AG20443 (cell line): ENCODE measurements at places on chromosomes 12 and 14.
A peak's percentile ranks its signal among the peaks of the same experiment; 100 is the strongest.

DNA sequence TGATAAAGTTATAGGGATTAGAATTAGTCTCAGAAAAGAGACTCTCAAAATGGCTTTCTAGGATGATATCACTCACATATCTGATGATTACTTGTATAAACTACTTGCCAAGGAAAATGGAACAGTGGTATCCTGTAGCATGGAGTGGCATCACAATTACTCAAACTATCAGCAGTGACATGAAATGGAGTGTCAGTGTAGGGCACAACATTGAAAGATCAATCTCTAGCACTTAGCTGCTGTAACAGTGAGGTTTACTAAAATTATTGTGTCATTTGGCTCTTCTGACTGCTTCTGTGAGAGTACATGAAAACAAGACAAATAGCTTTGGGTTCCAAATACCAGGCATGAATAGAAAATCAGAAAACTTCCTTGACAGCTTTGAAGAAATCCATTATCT, 6.7 kb upstream of the MAP4K5 start:
- DNase-seq = no peak

DNA sequence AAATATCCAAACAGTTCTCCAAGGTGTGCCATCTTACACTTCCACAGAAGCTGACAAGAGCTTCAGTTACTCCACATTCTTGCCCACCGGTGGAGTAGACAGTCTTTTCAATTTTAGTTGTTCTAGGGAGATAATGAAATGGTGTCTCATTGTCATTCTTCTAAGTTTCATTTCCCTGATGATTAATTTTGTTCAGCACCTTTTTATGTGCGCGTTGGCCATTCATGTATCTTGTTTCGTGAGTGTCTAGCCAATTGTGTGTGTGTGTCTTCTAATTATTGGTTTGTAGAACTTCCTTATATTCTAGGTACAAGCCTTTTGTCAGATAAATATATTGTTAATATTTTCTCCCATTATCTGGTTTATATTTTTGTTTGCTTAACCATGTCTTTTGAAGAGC, 63.1 kb downstream of the GLT1D1 start:
- no peak for DNase-seq

DNA sequence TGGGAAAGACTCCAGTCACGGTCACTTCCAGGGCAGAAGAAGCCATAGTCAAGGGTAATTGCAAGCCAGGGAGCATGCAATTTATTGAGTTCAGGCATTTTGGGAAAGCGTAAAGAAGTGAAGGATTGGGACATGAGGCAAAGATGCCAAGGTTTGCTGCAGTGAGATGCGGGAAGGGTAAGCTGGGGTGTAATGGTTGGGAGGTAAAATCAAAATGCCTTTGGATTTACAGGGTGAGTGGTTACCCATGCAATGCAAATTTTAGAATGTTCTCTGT, 167.5 kb downstream of the BRMS1L start:
- DNase-seq = no peak

GRCh38 chr12:65916991-65917695, 92.9 kb downstream of the HMGA2 start:
- no peak for DNase-seq

DNA sequence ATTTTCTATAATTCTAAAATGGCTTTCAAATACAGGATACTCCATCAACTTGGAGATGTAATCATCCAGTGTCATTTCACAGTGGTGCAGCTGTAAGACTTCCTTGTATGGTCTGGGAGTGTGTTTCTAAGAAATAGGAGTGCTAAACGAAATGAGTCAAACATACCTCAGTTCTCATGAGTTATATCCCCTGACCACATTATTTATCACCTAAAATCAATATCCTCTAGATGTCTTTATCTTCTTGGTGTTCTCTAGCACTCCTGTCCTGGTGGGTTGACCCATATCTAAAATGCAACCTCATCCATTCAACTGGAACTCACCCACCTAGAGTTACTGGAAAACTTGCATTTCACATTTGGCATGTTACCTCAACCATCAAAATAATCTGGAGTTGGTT, 33.2 kb downstream of the TMEM30B start:
- DNase-seq = no peak

DNA sequence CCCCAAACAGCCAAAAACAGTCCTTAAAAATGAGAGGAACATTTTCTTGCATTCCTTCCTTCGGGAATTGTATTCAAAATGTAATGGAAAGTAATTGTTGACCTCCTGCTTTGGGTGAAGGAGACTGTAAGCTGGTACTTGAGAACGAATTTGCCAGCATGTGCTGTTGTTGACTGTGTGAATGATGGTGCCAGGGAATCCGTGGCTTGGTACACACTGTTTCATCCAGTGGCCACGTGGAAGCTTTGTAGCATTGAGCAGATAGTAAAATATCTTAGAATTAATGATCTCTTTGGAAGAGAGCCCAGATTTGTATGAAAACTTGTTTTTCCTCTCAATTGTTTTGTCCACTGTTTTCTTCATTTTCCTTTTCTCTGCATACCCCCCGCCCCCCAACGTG, 1.7 kb downstream of the ASCL4 start:
- DNase-seq = no peak

DNA sequence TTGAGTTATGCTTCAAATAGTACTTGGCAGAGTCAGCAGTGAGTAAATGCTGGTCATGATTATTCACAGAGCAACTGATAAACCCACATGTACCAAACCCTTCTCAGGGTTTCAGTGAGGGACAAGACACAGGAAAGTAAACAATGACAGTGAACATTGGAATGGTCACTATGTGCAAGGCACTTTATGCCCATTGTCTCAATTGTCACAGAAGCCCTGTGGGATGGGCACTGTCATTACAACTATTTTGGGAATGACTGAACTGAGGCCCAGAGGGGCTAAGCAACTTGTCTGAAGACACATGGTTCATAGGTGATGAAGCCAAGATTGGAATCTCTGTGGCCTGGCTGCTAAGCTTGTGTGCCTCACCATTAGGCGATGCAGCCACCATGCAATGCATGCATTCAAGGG, 238.5 kb downstream of the RBM19 start:
- DNase-seq = peak; percentile 66

DNA sequence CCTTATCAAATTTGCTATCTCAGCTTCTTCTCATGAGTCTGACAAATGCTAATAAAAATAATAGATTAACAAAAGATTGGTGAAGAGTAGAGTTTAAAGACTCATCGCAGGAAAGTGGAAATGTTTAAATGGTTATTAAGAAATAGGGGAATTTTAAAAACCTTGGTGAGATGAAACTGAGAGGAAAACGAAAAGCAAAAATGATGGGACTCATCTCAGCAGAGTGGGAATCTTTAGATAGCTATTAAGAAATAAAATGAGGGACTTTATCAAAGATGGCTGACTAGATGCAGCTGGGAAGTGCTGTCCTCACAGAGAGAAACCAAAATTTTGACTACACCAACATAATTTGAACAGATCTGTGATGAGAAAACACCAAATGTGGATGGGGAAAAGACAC, 79.2 kb upstream of the CD163 start:
- no peak for DNase-seq

DNA sequence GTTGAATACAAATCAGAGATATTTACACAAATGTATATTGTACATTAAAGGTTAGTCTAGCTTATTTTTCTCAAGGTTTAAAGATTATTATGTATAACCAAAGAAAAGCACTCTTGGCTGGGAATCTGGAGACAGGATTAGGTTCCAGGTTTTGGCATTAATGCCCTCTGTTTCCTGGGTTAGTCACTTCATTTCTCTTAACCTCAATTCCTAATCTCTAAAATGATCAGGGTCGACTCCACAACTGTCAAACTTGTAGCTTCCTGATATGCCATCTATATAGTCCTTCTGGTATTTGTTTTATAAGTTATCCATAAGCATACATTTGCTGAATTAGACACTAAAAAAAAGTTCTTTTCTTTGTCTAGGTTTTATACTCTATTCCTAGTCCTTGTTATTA, 2.6 kb downstream of the ITPR2 start:
- DNase-seq = no peak

GRCh38 chr14:91873471-91874415, 6.4 kb upstream of the TC2N start:
- DNase-seq = no peak

GRCh38 chr14:28678887-28679286, 87.7 kb upstream of the FOXG1 start:
- no peak for DNase-seq

DNA sequence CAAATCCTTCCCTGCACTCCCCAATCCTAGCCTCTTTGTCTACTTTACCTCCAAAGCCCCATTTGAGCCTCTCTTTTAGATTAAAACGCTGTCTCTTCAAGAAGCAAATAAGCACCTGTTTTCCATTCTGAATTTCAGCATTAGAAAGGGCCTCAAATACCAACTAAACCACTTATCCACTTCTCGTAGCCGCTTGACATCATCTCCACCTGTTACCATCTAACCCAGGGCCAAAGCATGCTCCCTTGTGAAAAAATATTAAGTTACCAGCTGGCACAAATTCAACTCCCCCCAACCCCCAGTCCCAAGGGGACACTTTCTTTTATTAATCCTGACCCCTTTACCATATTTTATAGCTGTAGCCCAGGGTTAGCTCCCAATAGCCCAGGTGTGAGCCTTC, 43.1 kb downstream of the GPHB5 start:
- no peak for DNase-seq

GRCh38 chr12:119177724-119178380, 879 bp upstream of the HSPB8 start:
- DNase-seq = no peak

DNA sequence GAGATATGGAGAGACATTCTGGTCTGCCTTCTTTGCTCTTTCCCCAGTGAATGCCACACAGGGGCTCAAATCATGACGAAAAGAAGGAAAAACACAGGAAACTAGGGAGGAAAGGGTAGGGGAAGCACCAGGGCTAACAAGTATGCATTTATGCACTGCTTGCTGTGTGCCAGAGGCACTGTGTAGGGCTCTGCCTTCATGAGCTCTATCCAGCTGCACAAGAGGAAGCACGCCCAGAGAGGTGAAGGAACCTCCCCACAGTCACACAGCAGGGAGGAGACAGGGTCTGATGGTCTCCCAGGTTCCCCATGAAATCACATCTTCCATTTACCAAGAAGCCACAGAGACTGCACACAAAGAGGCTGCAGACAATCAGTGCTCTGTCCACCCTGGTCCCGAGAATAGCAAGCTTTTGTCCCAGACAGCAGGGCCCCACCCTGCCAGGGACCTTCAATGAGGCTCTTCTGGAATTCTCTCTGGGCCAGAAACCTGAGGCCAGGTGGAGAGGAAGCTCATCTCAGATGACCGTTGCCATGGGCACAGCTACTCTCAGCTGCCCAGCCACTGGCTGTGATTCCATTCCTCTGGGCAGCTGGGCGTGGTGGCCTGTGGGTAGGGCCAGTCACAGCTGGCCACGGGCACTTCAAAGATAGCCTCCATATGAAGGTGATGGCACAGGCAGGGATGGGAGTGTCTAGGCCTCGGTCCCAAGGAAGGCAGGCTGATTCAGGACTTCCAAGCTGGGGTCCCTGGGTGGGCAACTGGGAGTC, 7.3 kb upstream of the TRPV4 start:
- peak; percentile 38 for DNase-seq

- no peak for DNase-seq
These were observed 13.3 kb downstream of the LLPH start for GRCh38 chr12:66117242-66117641.

- DNase-seq = peak; percentile 53
These were observed 678 bp downstream of the INF2 start for GRCh38 chr14:104689881-104690711.

- peak; percentile 78 for DNase-seq
These were observed 63.5 kb downstream of the DGLUCY start for GRCh38 chr14:91177073-91178034.

DNA sequence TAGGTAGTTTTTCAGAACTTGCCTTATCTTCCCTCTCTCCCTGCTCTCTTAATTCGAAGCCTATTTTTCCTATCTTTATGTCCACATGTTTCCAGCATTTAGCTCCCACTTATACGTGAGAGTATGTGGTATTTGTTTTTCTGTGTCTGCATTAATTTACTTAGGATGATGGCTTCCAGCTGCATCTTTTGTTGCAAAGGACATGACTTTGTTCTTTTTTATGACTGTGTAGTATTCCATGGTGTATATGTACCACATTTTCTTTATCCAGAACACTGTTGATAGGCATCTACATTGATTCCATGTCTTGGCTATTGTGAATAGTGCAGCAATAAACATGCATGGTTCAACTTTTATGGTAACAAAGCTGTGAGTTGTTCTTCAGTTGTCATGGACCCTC, 7.8 kb upstream of the CLEC2D start:
- no peak for DNase-seq

DNA sequence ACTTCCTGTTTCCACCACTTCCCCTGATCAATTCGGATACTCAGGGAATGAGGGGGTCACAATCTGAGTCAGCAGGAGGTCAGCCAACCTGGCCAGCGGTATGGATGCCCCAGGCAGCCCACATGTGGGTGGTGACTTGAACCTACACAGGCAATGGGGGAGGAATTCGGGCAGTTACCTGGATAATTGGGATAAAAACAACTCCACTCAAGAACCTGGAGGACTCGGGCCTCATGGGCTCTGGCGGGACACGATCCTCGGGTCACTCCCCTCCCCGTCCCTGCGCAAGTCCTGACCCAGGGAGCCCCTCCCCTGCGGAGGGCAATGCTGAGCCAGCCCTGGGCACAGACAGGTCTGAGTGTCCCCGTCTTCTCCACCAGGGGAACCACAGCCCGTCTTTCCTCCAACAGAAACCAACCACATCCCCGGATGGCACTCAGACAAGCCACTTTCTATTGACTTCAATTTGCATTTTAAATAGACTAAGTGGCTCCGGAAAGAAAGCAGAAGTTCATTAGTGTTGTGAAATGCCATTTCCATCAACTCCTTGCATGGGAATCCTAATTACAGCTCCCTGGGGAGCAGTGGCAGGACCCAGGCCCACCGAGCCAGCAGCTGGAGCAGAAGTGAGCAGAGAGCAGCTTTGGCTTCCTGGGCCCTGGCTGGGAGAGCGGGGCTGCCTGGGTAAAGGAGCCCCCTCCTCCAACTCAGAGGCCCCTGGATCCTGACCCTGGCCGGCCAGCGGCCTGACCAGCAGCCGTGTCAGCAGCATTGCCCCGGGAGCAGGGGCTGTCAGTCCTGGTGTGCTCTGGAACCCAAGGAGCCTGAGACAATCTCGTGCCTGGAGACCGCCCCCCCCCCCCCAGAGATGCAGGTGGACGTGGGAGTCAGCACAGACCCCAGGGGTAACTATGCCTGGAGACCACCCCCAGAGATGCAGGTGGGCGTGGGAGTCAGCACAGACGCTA, 374.1 kb downstream of the ADGRD1 start:
- DNase-seq = no peak
